ENCODE measurements at places on chromosomes 16 and 17. TPM values are rescaled to one million over a fixed set of nuclear protein-coding genes. Genes with fewer than 3 reads are reported as not detected.

- DNase-seq, result no peak
- H3K27ac ChIP-seq, result no peak overlapping the region
- no peaks in the 10 kb centered on the region for H3K36me3 ChIP-seq
- H3K27me3 ChIP-seq, result peaks cover 5% of the 10 kb centered on the region
Observed at GRCh38 chr16:49822649-49823370, 33.1 kb downstream of the ZNF423 start.

DNA sequence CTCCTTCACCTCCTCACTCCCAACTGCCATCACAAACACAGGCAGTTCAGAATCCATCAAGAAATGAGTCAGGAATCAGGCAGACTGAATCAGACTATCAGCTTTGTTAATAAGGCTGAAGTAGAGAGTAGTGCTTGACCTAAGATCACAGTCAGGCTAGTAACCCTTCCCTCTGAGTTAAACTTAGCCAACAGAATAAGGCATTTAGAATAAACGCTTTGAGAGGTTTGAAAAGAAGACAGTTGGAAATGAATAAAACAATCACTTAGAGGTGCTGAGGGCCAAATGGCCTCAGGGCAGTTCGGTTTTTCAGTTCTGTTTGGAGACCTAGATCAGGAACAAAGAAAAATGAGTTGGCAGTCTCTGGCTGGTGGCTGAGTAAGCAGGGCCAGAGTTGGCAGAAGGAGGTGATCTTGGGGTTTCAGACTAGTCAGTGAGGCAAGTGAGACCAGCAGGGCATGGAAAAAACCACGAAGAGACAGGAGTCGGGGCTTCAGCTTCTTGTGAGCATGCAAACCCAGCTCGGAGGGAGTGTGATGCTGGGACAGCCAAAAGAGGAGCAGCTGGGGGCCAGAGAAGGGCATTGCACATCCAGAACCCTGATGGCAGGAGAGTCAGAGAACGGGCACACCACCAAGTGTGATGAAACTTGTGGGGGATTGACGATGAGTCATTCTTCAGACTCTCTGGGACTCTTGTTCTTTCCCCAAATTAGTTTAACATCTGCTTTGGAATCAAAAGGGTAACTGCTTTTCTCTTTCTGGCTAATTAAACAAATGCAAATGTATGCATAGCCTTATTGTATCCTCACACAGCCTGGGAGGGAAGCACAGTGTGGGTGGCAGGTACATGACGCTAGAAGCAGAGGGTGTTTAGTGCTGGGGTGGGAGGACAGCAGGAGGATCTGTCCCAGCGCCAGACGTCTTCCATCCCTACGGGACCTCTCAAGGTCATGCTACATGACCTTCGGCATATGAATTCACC is 54.8 kb downstream of the SPECC1 start:
- H3K27me3 ChIP-seq, result no peaks in the 10 kb centered on the region
- H3K4me3 ChIP-seq, result peak overlapping the region; percentile 40
- H3K27ac ChIP-seq, result peak overlapping the region; percentile 74
- no peaks in the 10 kb centered on the region for H3K36me3 ChIP-seq
- peak; percentile 69 for DNase-seq

The MT1M gene
- total RNA-seq, result not detected

DNA sequence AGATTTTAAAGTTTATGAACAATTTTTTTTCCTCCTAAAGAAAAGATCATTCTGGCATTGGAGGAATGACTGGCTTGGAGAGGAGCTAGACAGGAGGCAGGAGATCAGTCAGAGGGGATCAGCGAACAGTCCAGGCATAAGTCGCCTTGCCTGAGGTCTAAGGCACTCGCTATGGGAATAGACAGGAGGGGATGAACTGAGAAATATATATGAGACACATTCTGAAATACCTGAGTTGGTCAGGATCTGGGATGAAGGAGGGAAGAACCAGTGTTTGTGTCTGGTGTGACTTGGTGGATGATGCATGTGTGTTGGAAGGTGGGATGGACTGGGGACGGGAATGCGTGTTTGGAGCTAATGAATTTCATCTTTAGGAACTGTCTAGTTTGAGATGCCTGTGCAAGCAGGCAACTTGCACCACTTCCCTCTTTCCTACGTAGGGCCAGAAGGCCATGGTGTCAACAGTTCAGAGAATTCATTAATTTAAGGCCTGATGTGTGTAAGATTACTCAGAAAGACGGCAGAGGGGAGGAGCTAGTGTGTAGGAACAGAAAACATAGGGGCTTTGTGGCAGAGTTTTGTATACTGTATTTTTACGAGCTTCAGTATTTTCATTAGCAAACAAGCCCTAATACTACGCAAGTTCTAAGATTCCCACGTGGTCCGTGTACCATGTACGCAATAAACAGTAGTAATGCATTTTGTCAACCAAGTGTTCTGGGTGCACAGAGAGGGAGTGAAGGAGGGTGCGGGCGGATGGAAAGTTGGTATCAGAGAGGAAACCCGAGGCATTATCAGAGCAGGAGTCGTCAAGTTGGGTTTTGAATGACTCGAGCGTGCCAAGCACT is 825 bp downstream of the HEATR6 start:
- peaks cover 21% of the 10 kb centered on the region for H3K4me1 ChIP-seq
- H3K27ac ChIP-seq, result peak overlapping the region; percentile 90
- H3K36me3 ChIP-seq, result peaks cover 16% of the 10 kb centered on the region

DNA sequence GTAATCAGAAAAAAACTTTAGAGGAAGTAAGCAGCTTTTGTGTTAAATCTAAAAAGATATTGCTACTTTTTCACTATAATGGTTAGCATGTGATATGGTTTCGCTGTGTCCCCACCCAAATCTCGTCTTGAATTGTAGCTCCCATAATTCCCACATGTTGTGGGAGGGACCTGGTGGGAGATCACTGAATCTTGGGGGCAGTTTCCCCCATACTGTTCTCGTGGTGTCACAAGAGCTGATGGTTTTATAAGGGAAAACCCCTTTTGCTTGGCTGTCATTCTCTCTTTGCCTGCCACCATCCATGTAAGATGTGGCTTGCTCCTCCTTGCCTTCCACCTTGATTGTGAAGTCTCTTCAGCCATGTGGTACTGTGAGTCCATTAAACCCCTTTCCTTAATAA is 117.1 kb downstream of the KCNJ2 start:
- H3K36me3 ChIP-seq, result no peaks in the 10 kb centered on the region
- H3K4me3 ChIP-seq, result no peak overlapping the region
- H3K27me3 ChIP-seq, result no peaks in the 10 kb centered on the region
- DNase-seq, result no peak

DNA sequence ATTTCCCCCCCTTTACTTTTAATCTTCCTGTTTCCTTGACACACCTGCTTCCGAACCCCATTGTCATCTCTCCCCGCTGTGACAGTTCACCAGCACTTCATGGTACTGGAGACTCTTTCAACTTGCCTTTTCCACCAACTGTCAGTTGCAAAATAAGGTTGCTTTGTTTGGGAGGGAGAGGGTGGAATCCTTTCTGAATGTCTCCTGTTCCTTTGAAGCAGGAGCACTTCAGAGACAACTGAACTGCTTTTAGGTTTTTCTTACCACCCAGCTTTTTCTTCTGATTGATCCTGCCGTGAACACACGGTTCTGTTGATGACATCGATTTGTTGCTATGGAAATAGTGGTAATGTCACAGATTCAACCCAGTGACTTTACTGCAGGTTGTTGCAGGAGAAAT is 42.0 kb downstream of the RPA1 start:
- peak overlapping the region; percentile 51 for H3K27ac ChIP-seq
- peak; percentile 20 for DNase-seq
- H3K27me3 ChIP-seq, result no peaks in the 10 kb centered on the region
- H3K4me3 ChIP-seq, result no peak overlapping the region
- peaks cover 50% of the 10 kb centered on the region for H3K4me1 ChIP-seq
- peaks cover 33% of the 10 kb centered on the region for H3K36me3 ChIP-seq

GRCh38 chr16:47323241-47323640 is 137.6 kb downstream of the ITFG1 start:
- no peak overlapping the region for H3K27ac ChIP-seq
- H3K4me3 ChIP-seq, result no peak overlapping the region

GRCh38 chr16:8323153-8323552 is 267.2 kb downstream of the TMEM114 start:
- no peaks in the 10 kb centered on the region for H3K36me3 ChIP-seq
- no peak overlapping the region for H3K4me3 ChIP-seq
- DNase-seq, result no peak
- no peak overlapping the region for H3K27ac ChIP-seq
- H3K27me3 ChIP-seq, result no peaks in the 10 kb centered on the region
